Glomerular endothelial cell (primary cell): ENCODE measurements at places on chromosomes 3 and 15. TPM values are rescaled to one million over a fixed set of nuclear protein-coding genes. Genes with fewer than 3 reads are reported as not detected.

Gene TGM4
- not detected in 2 replicates for total RNA-seq

Gene ERICH6
- not detected in 2 replicates for total RNA-seq

Gene SI
- not detected in 2 replicates for total RNA-seq

Gene FAM81A
- 0.41 TPM in 1 of 2 replicates, not detected in the other for total RNA-seq

Gene OIP5
- total RNA-seq: 2.5 and 2.9 TPM in 2 replicates

Gene ENTPD3
- 0.24 TPM in 1 of 2 replicates, not detected in the other for total RNA-seq

Gene B3GALNT1
- total RNA-seq: 9.2 and 10.6 TPM in 2 replicates

Gene BFSP2
- not detected in 2 replicates for total RNA-seq

Gene AMIGO3
- 0.19 and 1.2 TPM in 2 replicates for total RNA-seq
